ENCODE measurements at places on chromosomes 4 and X.

- no peak for DNase-seq
These were observed 1272.7 kb downstream of the C4orf33 start for GRCh38 chr4:130368668-130369067.

DNA sequence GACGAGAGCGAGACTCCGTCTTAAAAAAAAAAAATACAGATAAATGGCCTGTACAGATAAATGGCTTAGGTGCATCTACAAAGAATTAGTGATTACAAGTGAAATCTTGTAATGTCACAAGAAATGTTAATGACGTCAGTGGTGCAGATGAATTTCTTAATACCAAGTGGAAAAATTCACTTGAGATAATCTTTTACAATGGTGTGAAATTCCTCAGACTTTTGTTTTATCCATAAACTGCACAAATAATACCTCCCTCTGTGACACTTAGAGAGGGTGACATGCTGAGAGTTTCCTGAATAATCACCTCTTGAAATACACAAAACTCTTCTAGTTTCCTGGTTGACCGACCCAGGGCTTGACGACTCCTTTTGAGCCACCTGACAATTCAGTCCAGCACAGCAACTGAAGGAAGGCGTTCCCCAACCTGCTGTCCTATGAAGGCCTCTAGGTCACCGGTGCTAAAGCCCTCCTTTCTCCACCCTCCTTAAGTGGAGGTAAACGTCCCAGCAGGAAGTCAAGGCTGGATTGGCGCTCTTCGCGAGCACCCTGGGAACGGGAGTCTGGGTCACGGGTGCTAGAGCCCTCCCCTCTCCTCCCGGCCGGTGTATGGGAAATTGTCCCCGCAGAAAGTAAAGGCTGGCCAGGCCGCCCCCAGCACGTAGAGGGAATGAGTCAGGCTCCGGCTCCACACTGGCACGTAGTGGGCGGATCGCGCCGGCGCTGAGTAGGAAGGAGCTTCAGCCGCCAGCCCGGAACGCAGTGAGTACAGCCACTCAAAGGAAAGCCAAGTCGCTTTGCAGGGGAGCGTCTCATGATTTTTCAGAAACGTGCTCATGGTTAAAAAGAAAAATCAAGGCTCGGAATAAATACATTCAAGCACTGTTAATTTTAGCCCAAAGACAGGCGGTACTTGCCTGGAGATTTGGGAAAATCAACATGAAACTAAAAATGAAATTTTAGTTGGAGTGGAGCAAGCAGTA is at the start of gene TMEM144:
Gene TMEM144, plus strand, starts transcription at position 662 of the 983 bp plus-strand sequence. CDS start 2,182 bp downstream, outside the sequence.
- DNase-seq, result peak; percentile 95

GRCh38 chr4:148376151-148376550 is 66.1 kb downstream of the NR3C2 start:
- no peak for DNase-seq

DNA sequence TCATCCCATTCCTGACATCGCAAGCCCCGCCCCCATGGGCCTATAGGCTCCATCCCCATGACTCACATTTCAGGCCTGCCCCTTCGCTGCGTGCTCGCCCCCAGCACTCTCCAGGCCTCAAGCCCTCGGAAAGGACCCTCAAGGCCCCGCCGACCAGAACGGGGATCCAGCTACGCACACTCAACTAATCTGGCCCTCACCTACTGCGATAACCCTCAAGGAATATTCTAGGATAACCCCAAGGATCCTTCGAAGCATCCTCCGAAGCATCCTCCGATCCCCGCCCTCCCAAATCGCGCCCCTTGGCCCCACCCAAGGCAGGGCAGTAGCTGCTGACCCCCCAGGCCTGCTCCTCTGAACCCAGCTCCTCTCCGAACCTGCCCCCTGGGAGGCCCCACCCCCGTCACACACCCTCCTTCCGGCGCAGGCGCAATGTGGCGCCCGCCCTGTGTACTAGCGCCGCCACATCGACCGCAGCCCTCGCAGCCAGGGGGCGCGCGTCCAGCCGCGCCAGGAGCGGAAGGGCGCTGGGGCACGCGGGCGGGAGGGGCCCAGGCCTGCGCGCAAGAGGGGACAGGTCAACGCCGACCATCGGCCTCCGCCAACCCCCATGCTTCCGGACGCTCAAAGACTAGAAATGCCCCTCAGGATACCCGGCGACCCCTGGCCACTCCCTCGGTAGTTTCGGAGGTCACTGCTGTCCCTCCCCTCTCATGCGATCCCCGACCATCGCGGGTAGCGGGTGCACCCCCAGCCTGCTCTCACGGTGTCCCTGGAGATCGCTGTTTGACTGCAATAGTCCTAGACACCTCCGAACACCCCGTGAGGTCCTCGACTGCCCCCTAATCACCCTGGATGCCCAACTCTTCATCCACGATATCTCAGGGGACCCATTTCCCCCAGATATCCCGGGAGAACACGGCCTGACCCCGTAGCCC is 6.4 kb upstream of the MAGIX start:
- DNase-seq, result peak; percentile 81

- DNase-seq, result no peak
These were observed 970.4 kb downstream of the RPA4 start for GRCh38 chrX:97854086-97854485.

DNA sequence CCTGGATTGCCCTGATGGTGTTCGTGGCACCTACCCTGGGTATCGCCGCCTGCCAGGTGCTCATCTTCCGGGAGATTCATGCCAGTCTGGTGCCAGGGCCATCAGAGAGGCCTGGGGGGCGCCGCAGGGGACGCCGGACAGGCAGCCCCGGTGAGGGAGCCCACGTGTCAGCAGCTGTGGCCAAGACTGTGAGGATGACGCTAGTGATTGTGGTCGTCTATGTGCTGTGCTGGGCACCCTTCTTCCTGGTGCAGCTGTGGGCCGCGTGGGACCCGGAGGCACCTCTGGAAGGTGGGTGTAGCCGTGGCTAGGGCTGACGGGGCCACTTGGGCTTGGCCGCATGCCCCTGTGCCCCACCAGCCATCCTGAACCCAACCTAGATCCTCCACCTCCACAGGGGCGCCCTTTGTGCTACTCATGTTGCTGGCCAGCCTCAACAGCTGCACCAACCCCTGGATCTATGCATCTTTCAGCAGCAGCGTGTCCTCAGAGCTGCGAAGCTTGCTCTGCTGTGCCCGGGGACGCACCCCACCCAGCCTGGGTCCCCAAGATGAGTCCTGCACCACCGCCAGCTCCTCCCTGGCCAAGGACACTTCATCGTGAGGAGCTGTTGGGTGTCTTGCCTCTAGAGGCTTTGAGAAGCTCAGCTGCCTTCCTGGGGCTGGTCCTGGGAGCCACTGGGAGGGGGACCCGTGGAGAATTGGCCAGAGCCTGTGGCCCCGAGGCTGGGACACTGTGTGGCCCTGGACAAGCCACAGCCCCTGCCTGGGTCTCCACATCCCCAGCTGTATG is 1.8 kb downstream of the AVPR2 start:
- no peak for DNase-seq

GRCh38 chr4:163673848-163674697 is 179.6 kb downstream of the TMA16 start:
- no peak for DNase-seq

- no peak for DNase-seq
These were observed 4.1 kb downstream of the GPR82 start for GRCh38 chrX:41728125-41728524.

DNA sequence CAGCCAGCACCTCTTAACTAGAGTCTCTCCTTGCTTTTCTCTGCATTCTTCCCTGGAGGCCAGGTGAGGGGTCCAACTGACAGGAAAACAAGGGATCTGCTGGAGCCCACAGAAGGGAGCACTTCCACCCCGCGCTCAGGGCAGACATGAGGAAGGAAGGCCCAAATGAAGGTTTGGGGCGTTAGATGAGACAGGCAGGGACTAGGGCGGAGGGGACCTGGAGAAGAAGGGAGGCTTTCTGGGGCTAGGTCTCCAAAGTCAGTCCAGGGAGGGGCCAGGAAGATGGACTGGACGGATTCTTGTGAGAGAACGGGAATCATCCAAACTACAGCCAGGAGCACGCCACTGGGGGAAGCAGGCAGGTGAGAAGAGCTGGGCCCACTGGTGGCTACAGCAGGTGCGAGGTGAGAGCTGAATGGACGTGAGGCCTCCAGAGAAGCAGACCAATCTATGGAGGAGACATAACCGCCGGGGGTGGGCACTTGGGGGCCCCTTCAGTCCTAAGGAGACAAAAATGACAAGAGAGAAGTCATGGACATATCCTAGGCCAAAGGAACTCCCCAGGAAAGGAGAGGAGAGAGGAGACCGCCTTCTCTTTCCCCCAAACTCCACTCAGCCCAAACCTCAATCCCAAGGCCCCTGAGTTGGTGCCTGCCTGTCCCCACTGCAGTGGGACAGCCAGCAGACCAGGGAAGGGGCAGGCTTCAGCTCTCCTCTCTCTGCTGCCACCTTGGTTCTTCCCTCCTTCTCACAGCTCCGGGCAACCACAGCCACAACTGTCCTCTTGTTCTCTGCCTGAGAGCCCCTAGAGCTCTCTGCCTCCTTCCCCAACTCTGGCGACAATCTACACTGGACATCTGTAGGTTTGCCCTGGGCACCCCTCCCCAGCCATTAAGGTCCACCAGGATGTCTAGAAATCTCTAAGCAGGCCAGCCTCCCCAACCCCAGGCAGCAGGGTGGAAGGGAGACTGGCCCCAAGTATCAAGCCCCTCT is 7.0 kb downstream of the APLN start:
- DNase-seq, result no peak
